ENCODE measurements at places on chromosomes 6 and 20. TPM values are rescaled to one million over a fixed set of nuclear protein-coding genes. Genes with fewer than 3 reads are reported as not detected.
A peak's percentile ranks its signal among the peaks of the same experiment; 100 is the strongest.

The MLN gene
- not detected for total RNA-seq

- no peaks in the 10 kb centered on the region for H3K27me3 ChIP-seq
- H3K4me3 ChIP-seq = no peak overlapping the region
- H3K27ac ChIP-seq = peak overlapping the region; percentile 9
- no peak for DNase-seq
- H3K4me1 ChIP-seq = peaks cover 80% of the 10 kb centered on the region
Observed at GRCh38 chr6:15257357-15258132, 11.7 kb downstream of the JARID2 start.

The TOMM6 gene
- 429 TPM for total RNA-seq

The ETV7 gene
- 2.8 TPM for total RNA-seq

GRCh38 chr20:45347936-45348778 lies at the start of gene SDC4:
TSS of gene SDC4 (minus strand) at chr20:45348424. CDS start at chr20:45348384, 40 bp downstream.
- H3K36me3 ChIP-seq = peaks cover 10% of the 10 kb centered on the region
- H3K27me3 ChIP-seq = peaks cover 35% of the 10 kb centered on the region
- H3K4me1 ChIP-seq = peaks cover 29% of the 10 kb centered on the region
- H3K4me3 ChIP-seq = peak within 1 kb of the TSS; percentile 84

The SPATA25 gene
- 0.90 TPM for total RNA-seq

DNA sequence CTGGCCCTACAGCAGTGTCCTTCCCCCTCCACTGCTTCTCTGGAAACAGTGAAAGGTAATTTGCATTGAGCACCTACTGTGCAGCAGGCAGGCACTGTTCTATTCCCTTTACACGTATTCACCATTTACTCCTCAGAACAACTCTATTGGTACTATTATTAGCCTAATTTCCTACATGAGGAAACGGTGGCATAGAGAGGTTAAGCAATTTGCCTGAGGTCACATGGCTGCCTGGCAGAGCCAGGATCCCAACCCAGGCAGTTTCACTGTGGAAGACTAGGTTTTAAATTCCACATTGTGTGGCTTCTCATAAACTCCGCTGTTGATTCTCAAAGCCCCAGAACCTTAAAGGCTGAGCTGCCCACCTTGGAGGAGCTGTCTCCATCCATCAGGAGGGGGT lies 72.7 kb downstream of the CLIC5 start:
- no peak for DNase-seq
- H3K27ac ChIP-seq = peak overlapping the region; percentile 19
- no peaks in the 10 kb centered on the region for H3K27me3 ChIP-seq
- no peaks in the 10 kb centered on the region for H3K4me1 ChIP-seq
- H3K36me3 ChIP-seq = no peaks in the 10 kb centered on the region
- no peak overlapping the region for H3K4me3 ChIP-seq

DNA sequence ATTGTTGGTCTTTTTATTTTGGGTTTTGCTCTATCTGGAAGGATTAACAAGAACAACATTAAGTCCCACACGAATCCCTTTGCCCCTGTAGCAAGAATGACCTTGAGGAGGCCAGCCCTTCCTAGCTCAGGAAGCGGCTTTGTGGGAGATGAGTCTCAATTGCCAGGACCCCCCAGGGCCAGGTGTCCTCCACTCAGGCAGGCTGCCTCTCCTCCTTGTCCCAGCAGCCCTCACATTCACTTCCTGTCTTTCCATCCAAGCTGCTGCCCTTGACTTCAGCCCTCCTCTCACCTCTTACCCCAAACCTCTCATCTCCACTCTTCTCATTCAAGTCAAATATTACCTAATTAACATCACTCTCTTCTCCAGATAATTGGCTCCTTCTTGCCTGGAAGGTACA lies 22.6 kb upstream of the SYNDIG1 start:
- no peaks in the 10 kb centered on the region for H3K4me1 ChIP-seq
- DNase-seq = no peak
- H3K27ac ChIP-seq = no peak overlapping the region

- H3K27ac ChIP-seq = no peak overlapping the region
- DNase-seq = no peak
- no peaks in the 10 kb centered on the region for H3K36me3 ChIP-seq
- peaks cover 11% of the 10 kb centered on the region for H3K4me1 ChIP-seq
- H3K27me3 ChIP-seq = no peaks in the 10 kb centered on the region
- no peak overlapping the region for H3K4me3 ChIP-seq
Observed at GRCh38 chr6:53178837-53179432, 30.3 kb upstream of the GCM1 start.

GRCh38 chr20:10059006-10059405 lies 24.2 kb downstream of the ANKEF1 start:
- peaks cover 6% of the 10 kb centered on the region for H3K27me3 ChIP-seq
- H3K4me3 ChIP-seq = no peak overlapping the region
- no peak overlapping the region for H3K27ac ChIP-seq

The GDAP1L1 gene
- total RNA-seq = 0.12 TPM

- H3K4me3 ChIP-seq = no peak overlapping the region
- H3K36me3 ChIP-seq = no peaks in the 10 kb centered on the region
- no peaks in the 10 kb centered on the region for H3K27me3 ChIP-seq
- H3K4me1 ChIP-seq = no peaks in the 10 kb centered on the region
- no peak overlapping the region for H3K27ac ChIP-seq
- DNase-seq = no peak
Observed at GRCh38 chr6:129583866-129584265, 126.1 kb downstream of the ARHGAP18 start.

The ABHD16B gene
- not detected for total RNA-seq

GRCh38 chr6:88989215-88989614 lies 25.8 kb upstream of the RNGTT start:
- DNase-seq = no peak
- H3K4me3 ChIP-seq = no peak overlapping the region
- H3K27me3 ChIP-seq = no peaks in the 10 kb centered on the region

- H3K4me1 ChIP-seq = peaks cover 18% of the 10 kb centered on the region
- peak overlapping the region; percentile 97 for H3K27ac ChIP-seq
- no peaks in the 10 kb centered on the region for H3K27me3 ChIP-seq
- H3K36me3 ChIP-seq = peaks cover 21% of the 10 kb centered on the region
- peak; percentile 55 for DNase-seq
- peak overlapping the region; percentile 89 for H3K4me3 ChIP-seq
Observed at GRCh38 chr6:89079511-89080234, 878 bp upstream of the PNRC1 start.

The ESR1 gene
- 1.1 TPM for total RNA-seq

The SEL1L2 gene
- not detected for total RNA-seq

- DNase-seq = no peak
- peaks cover 48% of the 10 kb centered on the region for H3K4me1 ChIP-seq
- H3K4me3 ChIP-seq = no peak overlapping the region
- H3K27me3 ChIP-seq = no peaks in the 10 kb centered on the region
Observed at GRCh38 chr6:157069585-157069984, 253.7 kb downstream of the TMEM242 start.

GRCh38 chr20:53050338-53050737 lies 78.2 kb downstream of the TSHZ2 start:
- H3K36me3 ChIP-seq = no peaks in the 10 kb centered on the region
- no peaks in the 10 kb centered on the region for H3K4me1 ChIP-seq

The ENPP1 gene
- total RNA-seq = 0.22 TPM

DNA sequence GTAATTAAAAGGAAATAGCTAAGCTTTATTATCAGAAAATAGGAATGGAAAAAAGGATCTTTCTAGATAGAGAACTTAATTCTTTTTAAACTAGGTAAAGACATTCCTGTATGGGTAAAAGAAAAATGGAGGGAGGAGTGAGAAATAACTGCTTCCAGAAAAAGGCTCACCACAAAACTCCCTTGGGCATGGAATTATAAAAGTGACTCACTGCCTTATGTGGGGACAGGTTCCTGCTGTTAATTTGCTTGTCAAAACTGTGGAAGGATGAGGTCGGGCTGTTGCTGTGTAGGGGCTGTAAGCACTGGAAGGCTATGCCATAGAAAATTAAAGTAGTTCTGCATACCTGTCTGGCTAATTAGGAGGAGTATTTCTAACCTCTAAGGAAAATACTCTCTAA lies 158.7 kb downstream of the UBE3D start:
- H3K4me1 ChIP-seq = no peaks in the 10 kb centered on the region
- H3K27ac ChIP-seq = no peak overlapping the region
- no peaks in the 10 kb centered on the region for H3K36me3 ChIP-seq
- H3K27me3 ChIP-seq = no peaks in the 10 kb centered on the region
- H3K4me3 ChIP-seq = no peak overlapping the region

The ARMH2 gene
- not detected for total RNA-seq

The GPLD1 gene
- total RNA-seq = 1.1 TPM

The CALHM4 gene
- total RNA-seq = not detected

DNA sequence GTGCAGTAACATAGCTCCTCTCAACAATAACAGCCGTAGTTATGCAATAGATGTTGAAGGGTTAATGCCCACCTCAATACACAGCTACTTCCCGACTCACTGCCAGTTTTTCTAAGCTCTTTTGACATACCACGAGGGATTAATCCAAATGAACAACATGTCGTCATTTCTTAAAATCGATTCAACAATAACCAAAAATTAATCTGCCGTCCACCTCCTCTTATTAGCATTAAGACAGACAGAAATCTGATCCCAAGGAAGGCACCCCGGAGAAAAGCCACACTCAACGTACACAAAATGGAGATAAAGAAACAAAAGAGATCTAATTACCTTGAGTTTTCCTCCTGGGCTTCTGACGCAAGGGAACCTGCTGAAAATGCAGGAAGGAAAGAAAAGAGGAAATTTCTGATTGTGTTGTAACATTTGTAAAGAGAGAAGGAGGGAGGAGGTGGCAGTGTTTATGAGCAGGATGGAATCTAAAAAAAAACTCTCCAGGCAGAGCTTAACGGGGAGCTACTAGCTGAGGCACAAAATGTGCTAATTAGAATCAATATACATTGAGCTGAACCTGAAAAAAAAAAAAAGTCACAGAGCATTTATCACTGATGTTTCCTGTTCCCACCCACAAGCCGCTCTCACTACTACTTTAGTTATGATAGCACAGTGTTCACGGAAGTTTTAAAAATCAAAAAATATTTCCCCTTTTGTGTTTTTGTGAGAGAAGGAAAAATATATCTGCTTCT lies 109.3 kb downstream of the IPCEF1 start:
- H3K27me3 ChIP-seq = no peaks in the 10 kb centered on the region
- peaks cover 37% of the 10 kb centered on the region for H3K36me3 ChIP-seq
- peak overlapping the region; percentile 98 for H3K27ac ChIP-seq
- peak; percentile 41 for DNase-seq
- peak overlapping the region; percentile 91 for H3K4me3 ChIP-seq

The METTL24 gene
- 0.26 TPM for total RNA-seq

GRCh38 chr6:137495703-137496336 lies 1.6 kb upstream of the OLIG3 start:
- H3K27me3 ChIP-seq = peaks cover 91% of the 10 kb centered on the region
- H3K4me3 ChIP-seq = no peak overlapping the region
- DNase-seq = no peak
- no peaks in the 10 kb centered on the region for H3K36me3 ChIP-seq
- peaks cover 55% of the 10 kb centered on the region for H3K4me1 ChIP-seq
- H3K27ac ChIP-seq = no peak overlapping the region

DNA sequence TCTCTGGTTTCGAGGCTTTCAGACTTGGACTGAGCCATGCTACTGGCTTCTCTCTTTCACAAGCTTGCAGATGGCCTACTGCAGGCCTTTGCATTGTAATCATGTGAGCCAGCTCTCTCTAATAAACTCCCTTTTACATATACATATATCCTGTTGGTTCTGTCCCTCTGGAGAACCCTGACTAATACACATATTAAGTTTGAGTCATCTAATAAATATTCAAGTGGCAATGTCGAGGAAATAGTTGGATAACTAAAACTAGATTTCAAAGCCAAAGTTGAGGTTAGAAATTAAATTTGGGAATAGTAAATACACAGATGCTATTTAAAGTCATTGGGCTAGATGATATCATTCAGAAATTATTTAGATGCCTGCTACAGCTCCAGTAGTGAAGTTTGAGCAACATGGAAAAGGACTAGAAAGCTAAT lies 1343.4 kb downstream of the GRIK2 start:
- no peaks in the 10 kb centered on the region for H3K4me1 ChIP-seq
- H3K36me3 ChIP-seq = no peaks in the 10 kb centered on the region
- no peaks in the 10 kb centered on the region for H3K27me3 ChIP-seq

DNA sequence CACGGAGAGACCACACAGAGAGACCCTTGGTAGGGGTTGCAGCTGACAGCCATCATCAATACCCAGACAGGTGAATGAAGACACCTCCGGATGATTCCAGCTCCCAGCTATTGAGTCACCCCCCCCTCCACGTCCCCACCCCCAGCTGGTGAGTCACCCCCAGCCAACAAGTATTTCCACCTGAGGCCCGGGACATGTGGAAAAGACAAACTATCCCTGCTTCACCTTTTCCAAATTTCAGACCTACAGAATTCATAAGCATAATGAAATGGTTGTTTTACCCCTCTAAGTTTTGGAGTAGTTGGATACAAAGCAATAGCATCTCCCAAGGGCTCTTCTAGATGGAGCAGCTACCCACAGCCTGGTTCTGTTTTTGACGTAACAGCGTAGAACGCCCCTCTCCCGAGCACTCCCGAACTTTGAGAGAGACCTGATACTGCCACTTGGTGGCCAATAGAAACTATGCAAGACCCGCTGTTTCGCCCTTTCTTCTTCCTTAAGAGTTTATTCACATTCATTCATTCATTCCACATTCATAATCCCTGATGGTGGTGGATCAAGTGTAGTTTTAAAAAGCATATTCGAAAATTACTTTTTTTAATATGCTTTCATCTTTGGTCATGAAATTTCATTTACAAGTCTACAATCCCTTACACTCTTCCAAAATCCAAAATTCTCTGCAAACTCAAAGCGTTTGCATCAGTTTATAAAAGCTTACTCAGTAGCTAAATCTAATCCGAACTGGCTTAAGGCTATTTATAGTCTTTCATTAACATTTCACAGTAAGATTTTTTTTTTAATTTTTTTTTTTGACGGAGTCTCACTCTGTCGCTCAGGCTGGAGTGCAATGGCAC lies 15.1 kb upstream of the PPP1R16B start:
- H3K27ac ChIP-seq = no peak overlapping the region
- no peaks in the 10 kb centered on the region for H3K27me3 ChIP-seq
- peaks cover 11% of the 10 kb centered on the region for H3K4me1 ChIP-seq
- no peak overlapping the region for H3K4me3 ChIP-seq

GRCh38 chr6:34979218-34979617 lies 90.2 kb downstream of the ANKS1A start:
- no peaks in the 10 kb centered on the region for H3K36me3 ChIP-seq
- H3K27me3 ChIP-seq = no peaks in the 10 kb centered on the region
- H3K4me1 ChIP-seq = no peaks in the 10 kb centered on the region
- no peak for DNase-seq

DNA sequence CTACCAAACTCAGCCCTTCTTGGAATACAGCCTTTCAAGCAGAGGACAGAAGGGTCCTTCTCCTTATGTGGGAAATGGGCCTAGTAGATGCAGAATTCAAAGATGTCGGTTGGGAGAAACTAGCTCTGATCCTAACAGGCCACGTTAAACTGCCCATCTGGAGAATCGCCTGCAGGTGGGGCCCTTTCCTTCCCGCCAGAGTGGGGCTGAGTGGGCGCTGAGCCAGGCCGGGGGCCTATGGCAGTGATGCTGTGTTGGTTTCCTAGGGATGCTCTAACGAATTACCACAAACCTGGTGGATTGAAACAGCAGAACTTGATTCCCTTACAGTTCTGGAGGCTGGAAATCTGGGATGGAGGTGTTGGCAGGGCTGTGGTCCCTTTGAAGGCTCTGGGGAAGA lies 9.1 kb downstream of the MAPK13 start:
- H3K36me3 ChIP-seq = peaks cover 20% of the 10 kb centered on the region
- peak; percentile 34 for DNase-seq
- H3K27me3 ChIP-seq = no peaks in the 10 kb centered on the region
- peak overlapping the region; percentile 8 for H3K27ac ChIP-seq
- peaks cover 4% of the 10 kb centered on the region for H3K4me1 ChIP-seq
- H3K4me3 ChIP-seq = no peak overlapping the region
